ENCODE measurements at places on chromosomes 6 and 20.

DNA sequence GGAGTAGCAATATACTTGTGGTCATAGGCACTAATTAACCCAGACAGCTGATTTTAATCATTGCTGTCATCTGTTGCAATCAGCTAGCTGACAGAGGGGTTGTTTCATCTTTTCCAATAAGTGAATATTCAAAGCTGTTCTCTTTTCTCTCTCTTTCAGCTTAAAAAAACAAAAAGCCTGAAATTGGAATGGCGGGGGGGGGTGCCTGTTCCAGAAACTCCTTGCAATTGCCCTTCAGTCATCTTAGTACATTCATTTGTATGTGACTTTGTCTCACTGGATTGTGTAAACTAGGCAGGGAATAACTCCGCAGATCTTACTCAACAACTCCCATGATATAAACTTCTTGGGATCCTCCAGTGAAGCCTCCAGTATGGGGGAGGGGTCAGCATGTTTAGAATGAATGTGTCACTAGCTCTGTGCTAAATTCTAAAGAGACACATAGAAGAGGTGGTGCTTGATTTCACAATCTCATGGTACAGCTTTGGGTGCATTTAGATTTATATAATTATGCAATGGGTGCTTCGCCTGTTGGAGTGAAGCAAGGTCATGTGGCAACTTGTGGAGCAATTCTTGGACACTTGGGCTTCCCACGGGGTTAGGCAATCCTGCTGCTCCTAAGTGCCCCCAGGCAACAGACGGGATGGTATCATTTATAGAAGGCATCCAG, 40.1 kb downstream of the SLC24A3 start:
- DNase-seq = no peak

DNA sequence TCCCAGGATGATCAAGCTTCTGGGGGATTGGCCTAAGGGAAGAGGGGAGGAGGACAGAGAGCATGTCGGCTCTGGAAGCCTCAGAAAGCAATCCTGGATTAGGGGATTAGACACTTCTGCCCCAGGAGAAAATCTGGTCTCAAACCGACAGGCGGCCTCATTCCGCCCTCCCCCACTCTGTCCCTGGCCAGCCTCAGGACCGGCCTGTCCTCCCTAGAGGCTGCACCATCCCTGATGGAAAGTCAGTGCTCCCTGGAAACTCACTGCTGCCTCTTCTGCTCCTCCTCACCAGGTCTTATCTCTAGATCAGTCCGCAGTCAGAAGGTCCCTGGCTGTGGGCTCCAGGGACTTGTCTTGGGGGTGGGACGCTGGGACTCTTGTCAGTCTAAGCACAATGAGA, 905 bp upstream of the SLC12A5 start:
- DNase-seq = no peak

DNA sequence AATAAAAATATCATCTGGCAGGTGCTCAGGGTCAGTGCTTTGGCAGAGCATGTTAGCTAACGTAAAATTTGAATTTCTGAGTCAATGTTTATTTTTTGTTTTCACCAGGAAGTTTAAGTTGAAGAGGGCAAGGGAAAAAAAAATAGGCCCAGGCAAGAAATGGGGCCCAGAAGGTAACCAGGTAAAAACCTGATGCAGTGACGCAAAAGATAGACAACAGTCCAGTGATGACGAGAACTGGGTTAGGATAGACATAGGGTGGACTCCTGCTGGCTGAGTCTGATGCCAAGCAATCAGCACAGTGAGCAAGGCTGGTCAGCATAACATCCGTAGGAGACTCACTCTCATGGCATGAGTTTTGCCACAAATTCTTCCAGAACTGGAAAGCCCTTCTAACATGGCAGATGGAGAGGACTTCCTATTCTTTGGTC, 42.2 kb downstream of the ZHX3 start:
- peak; percentile 7 for DNase-seq

- DNase-seq = peak; percentile 76
Observed at GRCh38 chr6:104705095-104705707, 154.5 kb downstream of the HACE1 start.

DNA sequence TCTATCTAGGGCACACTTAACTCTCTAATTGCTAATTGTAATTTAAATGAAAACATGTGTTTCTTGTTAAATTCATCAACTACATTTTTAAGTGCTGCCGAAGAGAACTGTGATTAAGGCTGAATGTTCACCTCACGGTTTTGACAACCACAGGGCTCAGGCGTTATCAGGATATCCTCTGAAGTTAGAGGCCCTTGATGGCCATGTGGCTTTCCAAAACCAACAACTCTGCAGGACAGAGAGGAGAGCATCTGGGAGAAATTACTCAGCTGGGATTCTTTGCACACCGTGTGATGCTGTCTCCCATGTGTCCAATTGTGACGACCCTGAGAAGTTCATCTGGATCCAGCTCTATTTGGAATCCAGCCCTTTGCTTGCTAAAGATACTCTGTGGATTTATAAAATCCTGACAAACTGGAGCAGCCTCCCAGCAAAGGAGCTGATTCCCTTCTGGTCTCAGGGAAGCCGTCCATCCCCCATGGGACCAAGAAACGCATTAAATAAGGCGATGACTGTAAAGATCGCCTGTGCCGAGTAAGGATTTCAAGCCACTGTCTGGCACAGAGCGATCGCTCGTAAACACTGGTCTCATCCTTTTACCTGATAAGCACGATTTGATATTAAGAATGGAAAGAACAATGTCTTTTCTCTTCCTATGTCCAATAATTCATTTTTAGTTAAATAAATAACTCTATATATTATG, 401.1 kb downstream of the CD83 start:
- no peak for DNase-seq

DNA sequence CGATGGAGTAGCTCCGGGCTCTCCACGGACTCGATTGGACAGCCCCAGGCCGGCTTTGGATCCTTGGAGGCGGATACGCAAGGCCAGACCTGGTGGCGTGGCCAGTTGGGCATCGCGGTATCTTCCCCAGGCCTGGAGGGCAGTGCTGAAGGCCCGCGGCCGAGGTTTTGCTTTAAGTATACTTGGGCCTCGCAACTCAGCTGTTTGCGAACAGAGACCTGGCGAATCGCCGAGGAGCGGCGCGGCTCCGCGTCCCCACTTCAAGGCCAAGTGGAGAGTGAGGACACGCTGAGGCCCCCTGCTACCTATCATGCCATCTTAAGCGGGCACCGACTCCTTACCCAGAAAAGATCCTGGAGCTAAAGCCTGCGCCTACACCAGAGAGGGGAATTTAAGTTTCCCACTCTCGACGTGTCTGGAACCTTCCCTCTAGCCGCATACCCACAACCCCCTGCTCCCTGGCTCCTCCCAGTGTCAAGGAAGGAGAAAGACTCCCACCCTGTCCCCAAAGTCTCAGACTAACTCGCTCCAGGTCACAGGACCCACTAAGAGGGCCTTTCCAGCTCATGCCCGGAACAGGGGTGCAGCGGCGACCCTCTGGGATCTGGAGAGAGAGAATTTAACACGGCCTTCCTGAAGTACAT, 4.1 kb downstream of the LINC00237 start:
- DNase-seq = no peak

DNA sequence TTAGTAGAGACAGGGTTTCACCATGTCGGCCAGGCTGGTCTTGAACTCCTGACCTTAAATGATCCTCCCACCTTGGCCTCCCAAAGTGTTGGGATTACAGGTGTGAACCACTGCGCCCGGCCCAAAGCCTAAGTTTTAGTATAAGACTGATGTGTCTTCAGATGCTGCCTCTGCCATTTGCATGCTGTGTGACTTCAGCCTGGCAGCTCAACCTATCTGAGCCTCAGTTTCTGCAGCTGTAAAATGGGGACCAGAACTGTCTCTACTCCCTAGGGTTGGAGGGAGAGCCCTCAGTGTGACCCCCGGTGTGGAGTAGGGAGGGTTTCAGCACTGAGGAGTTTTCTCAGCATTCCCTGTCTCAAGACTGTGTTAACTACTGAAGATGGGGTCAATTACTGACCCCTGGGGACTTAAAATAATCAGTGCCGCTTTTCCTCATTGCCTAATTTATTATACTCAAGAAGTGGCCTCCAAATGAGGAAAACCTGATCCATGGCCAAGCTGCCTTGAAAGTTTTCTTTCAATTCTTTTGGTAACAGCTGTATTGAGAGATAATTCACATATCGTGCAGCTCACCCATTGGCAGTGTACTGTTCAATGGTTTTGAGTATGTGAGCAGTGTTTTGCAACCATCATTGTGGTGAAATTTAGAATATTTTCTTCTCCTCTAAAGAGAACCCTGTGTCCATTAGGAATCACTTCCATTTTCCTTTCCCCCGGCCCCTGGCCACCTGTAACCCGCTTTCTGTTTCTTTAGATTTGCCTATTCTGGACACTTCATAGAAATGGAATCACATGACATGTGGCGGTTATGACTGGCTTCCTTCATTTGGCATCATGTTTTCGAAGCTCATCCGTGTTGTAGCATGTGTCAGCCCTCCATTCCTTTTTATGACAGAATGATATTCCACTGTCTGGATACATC, 64.8 kb downstream of the PHACTR3 start:
- no peak for DNase-seq

All from NCI-H226 (cell line).